ENCODE measurements at places on chromosomes 12 and 14. TPM values are rescaled to one million over a fixed set of nuclear protein-coding genes. Genes with fewer than 3 reads are reported as not detected.

ZNF219 gene
- 7.0 TPM for total RNA-seq

DNA sequence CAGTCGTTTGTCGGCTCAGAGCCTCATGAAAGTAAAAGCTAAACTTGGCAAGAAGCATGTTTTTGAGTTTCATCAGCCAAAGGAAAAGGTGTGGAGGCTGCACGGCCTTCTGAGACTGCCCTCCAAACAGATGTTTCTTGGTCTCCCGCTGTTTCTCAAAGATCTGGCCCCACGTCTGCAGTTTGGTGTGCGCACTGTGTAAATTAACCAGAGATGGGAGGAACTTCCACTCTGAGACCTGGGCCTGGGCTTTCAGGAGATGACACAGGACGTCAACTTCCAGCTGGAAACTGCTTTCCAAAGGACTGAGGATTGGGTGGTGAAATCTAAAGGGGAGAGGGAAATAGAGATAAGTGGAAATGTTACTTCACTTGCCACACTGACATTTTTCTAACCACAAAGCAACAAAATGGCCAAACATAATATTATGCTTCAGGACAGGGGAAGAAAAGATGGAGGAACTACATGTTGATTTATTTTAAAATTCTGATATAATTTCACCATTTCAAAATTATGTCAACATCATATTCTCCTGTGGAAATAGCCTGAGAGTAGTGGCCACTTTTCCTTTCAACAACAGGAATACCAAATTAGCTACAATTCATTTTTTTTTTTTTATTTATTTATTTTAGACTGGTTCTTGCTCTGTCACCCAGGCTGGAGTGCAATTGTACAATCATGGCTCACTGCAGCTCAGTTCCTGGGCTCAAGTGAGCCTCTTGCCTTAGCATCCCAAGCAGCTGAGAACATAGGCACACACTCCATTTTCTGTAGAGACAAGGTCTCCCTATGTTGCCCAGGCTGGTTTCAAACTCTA, 27.6 kb downstream of the KICS2 start:
- H3K36me3 ChIP-seq: no peaks in the 10 kb centered on the region
- no peak for DNase-seq
- no peaks in the 10 kb centered on the region for H3K4me1 ChIP-seq

PTCSC3 gene
- not detected for total RNA-seq

SMCO3 gene
- total RNA-seq: not detected

- H3K27ac ChIP-seq: no peak overlapping the region
- H3K36me3 ChIP-seq: no peaks in the 10 kb centered on the region
- H3K27me3 ChIP-seq: no peaks in the 10 kb centered on the region
- no peak overlapping the region for H3K4me3 ChIP-seq
- no peak for DNase-seq
Measured at GRCh38 chr12:30564394-30564793, 131.3 kb downstream of the IPO8 start.

ARMH4 gene
- total RNA-seq: not detected

- no peaks in the 10 kb centered on the region for H3K36me3 ChIP-seq
- H3K27ac ChIP-seq: no peak overlapping the region
- no peak for DNase-seq
- H3K27me3 ChIP-seq: no peaks in the 10 kb centered on the region
Measured at GRCh38 chr12:53603804-53604203, 22.4 kb downstream of the ATF7 start.

DNA sequence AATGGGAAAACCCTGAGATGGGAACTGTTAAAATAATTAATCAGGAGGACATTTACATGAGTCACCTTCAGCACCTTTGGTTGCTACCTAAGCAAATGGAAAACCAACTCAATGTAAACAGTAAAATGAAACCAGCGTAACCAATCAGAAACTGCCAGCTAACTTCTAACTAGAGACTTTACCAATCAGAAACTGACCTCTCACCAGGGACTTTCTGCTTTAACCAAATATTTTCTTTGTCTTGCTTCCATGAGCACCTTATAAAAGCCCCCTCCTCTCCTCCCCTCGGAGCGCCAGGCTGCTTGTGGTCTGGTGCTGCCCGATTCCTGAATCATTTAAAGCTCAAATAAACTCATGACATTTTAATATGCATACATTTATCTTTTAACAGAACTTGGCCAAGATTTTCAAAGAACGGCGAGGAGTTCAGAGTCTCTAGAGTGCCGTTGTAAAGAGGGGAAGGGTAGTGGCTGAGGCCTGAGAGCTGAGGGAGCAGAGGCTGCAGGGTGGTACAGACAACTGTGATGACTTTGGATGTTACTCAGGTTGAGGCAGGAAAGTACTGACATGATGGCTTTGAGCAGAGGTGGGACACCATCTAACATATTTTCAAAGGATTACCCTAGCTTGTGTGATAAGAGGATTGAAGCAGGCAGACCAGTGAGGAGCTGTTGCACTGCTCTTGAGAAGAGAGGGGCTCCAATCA, 183.6 kb downstream of the CRADD start:
- no peak overlapping the region for H3K4me3 ChIP-seq
- H3K27me3 ChIP-seq: no peaks in the 10 kb centered on the region
- H3K4me1 ChIP-seq: no peaks in the 10 kb centered on the region
- DNase-seq: no peak
- no peaks in the 10 kb centered on the region for H3K36me3 ChIP-seq

DNA sequence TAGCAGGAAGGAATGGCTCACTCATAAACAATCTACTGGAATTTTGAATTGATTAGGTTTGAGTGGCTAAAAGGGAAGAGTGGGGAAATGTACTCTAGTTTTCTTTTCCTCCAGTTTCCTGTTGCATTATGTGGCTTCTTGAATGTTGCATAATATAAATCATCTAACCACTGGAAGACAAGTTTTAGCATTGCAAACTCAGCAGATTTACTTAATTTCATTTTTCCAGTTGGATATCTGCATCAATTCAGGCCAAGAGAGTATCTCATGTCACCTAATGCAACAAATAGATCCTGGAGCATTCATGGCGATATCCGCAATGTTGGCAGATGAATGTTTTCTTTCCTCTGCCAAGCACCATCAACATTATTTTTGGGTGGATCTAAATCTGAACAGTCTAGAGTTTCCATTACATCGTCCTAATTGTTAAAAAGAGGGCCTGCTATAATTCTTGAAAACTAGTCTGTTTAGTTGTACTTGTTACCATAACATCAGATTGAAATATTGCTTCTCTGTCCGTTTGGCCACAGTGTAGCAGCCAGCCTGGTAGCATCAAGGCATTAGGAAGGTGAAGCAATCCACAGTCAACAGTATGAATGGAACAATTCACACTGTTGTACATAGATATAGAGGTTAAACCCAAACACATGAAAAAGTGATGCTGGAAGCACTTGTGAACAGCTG, 544.2 kb downstream of the ETNK1 start:
- H3K27me3 ChIP-seq: no peaks in the 10 kb centered on the region
- no peak overlapping the region for H3K4me3 ChIP-seq
- no peaks in the 10 kb centered on the region for H3K36me3 ChIP-seq
- H3K27ac ChIP-seq: no peak overlapping the region
- no peaks in the 10 kb centered on the region for H3K4me1 ChIP-seq

CEBPE gene
- total RNA-seq: 0.16 TPM

GRCh38 chr14:92507174-92507768, 6.3 kb upstream of the RIN3 start:
- no peak overlapping the region for H3K27ac ChIP-seq
- H3K4me3 ChIP-seq: no peak overlapping the region
- peaks cover 14% of the 10 kb centered on the region for H3K4me1 ChIP-seq
- no peaks in the 10 kb centered on the region for H3K27me3 ChIP-seq
- H3K36me3 ChIP-seq: no peaks in the 10 kb centered on the region

DNA sequence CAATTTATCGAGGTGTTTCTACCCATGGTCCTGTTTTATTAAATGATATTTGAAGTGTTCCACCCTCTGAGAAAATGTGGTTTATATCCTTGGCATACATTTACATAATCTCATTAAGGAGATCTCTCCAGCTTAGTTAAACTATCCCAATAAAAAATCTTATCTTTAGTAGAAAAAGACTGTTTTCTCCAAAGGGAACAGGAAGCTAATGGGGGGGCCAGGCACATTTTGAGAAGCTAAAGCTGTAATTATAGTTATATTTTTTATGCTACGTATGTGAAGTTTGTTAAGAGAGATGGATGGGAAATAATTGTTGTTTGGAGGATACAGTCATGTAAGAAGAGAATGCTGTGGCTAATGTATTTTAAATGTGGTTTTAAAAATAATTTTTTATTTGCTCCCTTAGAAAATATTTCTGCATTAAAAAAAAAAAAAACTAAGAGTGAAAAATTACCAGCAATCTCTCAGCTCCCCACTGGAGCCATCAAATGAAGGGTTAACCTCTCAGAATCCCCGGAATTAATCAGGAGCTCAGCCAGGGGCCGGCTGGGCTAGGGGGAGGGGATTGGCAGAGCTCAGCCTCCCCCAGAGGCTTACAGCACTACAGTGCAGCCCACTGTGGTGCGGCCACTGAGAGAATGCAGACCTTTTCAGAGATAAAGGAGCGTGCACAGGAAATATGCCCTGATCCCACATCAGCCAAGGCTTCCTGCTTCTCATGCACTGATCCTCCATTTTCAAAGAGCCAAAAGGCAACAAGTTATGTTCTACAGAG, 185.8 kb downstream of the EGLN3 start:
- no peak overlapping the region for H3K27ac ChIP-seq
- H3K4me3 ChIP-seq: no peak overlapping the region
- DNase-seq: no peak
- H3K36me3 ChIP-seq: no peaks in the 10 kb centered on the region
- H3K4me1 ChIP-seq: no peaks in the 10 kb centered on the region
